ENCODE measurements at places on chromosomes 1 and 21. TPM values are rescaled to one million over a fixed set of nuclear protein-coding genes. Genes with fewer than 3 reads are reported as not detected.

DNA sequence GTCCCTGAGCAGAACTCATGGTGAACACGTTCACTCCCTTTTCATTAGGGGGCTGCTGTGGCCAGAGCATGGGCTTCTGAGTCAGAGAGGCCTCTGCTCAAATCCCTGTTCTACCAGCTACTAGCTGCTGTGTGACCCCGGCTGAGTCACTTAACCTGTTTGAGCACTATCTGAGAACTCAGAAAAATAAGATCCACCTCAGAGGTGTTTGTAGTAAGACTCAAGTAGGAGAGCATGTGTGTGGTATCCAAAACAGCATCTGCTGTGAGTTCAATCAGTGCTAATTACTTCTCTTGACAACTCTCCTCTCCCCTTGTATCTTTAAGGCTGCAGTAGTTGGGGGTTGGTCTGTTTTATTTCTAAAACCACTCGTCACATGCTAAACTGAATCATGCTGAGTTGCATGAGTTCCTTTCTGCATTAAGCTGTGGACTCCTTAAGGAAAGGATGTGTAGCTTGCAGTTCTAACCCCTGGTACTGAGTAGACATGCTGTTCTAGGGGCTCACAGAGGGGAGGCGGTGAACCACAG, 39.7 kb upstream of the JUN start:
- DNase-seq: no peak

DNA sequence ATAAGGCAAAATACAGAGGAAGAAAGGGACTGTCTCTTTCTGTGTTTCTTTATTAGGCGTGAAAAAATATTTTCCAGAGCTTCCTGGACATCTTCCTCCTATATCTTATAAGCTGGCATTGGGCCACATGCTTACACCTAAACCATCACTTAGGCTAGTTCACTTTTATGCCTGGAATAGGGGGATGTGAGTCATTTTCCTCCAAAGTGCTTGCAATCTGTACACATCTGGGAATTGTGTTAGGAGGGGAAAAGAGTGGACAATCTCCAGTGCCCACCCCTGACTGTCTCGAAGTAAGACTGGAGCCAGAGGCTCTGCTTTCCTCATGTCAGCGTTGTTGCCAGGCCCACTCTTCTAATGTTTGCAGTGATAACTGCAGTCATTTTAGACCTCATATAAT, 29.9 kb downstream of the GIPC2 start:
- peak; percentile 23 for DNase-seq

- no peak for DNase-seq
Observed at GRCh38 chr1:165235155-165235776, 121.2 kb downstream of the LMX1A start.

- no peak for DNase-seq
Observed at GRCh38 chr1:29120367-29120766, 3.3 kb downstream of the TMEM200B start.

DNA sequence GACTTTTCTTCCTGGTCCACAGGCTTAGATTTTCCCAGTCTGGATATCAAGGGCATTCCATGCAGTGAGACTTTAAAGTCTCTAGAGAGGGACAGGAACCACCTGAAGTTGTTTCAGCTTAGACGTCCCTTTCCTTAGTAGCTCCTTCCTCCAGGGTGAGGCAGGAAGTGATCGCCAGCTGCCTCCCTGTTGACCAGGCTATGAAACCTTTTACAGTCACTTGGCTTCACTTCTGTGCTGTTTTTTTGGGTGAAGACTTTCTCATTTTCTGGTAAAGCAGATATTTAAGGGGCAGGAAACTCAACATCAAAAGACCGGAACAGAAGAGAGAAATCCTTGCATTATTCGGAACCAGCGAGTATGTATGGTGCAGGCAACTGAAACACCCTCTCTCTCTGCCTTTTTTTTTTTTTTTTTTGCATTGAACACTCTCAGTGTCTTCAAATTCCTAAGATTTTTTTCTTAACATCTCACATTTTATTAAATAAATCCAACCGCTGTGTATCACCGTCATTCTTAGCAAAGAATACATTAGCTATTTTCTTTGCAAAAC, 234.6 kb upstream of the IRF2BP2 start:
- peak; percentile 41 for DNase-seq

- DNase-seq: no peak
Observed at GRCh38 chr1:119735217-119735616, 23.5 kb downstream of the PHGDH start.

The CACNA1S gene
- not detected for total RNA-seq

The TSEN15 gene
- total RNA-seq: 23.0 TPM

The LCE1A gene
- total RNA-seq: not detected

The CYP4A11 gene
- total RNA-seq: not detected
